ENCODE measurements at places on chromosomes 12 and 14.

DNA sequence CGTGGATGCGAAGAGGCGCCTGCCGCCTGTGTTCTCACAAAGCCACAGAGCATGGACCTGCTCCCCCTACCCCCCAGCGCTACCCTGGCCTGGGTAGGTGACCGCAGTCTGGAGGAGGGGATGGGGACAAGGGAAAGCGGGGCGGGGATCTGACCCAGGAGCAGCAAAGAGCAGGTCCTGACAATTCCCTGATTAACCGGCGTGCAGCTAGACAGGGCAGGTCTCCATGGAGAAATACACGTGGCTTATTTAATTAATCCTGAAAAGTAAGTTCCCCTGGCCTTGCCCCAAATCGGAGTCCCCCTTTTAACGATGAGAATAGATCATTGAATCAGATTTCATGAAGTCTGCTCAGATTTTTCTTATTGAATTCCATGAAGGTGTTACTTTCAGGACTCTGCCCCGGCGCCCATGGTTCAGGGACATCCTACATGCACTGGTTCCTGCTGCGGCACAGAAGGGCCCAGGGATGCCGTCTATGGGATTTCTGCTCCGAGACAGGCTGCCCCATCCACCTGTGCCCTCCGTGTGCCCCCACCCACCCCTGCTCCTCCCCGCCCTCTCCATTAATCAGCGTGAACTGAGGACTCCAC lies 251.0 kb upstream of the SFSWAP start:
- no peak for DNase-seq

GRCh38 chr14:74572726-74573301 lies 39.2 kb downstream of the LTBP2 start:
- no peak for DNase-seq

DNA sequence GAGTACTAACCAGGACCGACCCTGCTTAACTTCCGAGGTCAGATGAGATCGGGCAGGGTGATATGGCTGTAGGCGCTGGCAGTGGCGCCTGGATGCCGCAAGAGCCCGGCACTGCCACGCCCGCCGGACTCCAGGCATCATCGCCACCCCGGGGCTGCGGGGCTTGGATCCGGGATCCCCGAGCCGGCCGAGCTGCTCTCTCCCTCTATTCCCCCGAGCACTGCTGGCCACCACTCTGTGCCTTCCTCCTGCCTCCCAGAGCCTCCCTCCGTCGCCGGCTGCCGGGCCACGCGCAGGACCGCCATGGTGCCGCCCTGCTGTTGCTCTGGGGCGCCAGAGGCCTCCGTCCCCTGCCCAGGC lies 153.2 kb upstream of the ALG10B start:
- no peak for DNase-seq

GRCh38 chr12:50400638-50401499 lies at the start of gene LARP4:
LARP4 (plus strand) TSS chr12:50400885; CDS start chr12:50401011, 126 bp downstream.
- peak; percentile 56 for DNase-seq

DNA sequence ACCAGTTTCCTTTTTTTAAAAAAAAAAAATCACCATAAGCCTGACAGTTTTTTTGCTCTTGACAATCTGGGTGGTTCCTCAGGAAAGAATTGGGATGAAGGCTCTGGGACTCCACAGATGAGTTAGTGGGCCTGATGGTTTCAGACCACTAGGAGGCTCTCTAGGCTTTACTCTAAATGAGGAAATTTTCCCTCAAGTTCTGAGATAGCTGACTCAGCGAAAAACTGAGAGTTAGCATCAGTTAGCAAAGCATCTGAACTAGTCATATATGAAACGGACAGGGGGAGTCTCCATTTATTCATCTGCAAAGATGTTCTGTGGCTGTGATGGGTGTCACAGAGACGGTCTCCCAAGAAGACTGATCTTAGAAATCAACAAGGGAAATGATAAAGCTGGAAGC lies 314.3 kb upstream of the OR4E1 start:
- no peak for DNase-seq

DNA sequence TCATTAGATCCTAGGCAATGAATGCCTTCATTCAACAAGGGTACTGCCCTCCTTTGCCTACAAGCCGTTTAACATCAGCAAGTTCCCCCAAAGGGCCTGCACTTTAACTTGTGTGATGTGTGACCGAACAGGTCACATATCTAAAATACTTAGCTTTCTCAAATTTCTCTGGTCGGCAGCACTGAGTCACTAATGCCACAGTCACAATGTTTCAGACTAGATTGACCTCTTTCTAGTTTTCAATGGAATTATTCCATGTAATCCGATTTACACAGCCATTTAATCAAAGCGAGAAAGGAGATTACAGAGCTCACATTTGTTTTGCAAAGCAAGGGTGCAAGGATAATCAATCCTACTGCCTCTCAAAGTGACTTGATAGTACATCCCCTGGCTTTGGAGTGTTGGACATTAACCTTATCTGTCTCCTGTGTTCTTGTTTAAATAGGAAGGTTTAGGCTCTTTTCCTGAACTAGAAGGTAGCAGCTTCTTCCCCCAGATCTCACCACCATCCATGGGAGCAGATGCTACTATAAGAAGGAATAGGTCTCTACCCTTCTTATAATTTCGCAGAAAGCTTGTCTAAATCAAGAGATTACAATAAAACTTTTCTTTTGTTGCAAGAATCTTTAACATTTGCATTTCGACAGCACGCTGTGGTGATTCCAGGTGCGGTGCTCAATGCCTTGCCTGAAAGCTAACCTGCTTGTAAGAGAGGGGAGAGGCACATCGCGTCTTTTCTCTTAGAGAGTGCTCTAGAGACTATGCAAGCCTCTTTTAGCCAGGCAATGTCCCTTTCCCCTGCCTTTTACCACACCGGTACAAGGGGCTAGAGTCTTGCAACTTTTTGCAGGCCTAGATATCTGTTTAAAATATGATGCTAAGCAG lies 1.8 kb downstream of the KITLG start:
- no peak for DNase-seq

All from keratinocyte (primary cell).